CD14-positive monocyte (primary cell): ENCODE measurements at places on chromosomes 12 and 14. TPM values are rescaled to one million over a fixed set of nuclear protein-coding genes. Genes with fewer than 3 reads are reported as not detected.

Gene RILPL1
- polyA plus RNA-seq = not detected

Gene NPFF
- polyA plus RNA-seq = 0.29 and 0.79 TPM in 2 replicates

Gene C12orf60
- 0.11 TPM in 1 of 2 replicates, not detected in the other for polyA plus RNA-seq

Gene ERC1
- 14.3 TPM for polyA plus RNA-seq

Gene NUAK1
- polyA plus RNA-seq = not detected

Gene TDRD9
- 7.6 TPM for polyA plus RNA-seq

Gene KLRG1
- polyA plus RNA-seq = 3.4 TPM

GRCh38 chr12:11695321-11695720, 45.8 kb downstream of the ETV6 start:
- no peak for DNase-seq

DNA sequence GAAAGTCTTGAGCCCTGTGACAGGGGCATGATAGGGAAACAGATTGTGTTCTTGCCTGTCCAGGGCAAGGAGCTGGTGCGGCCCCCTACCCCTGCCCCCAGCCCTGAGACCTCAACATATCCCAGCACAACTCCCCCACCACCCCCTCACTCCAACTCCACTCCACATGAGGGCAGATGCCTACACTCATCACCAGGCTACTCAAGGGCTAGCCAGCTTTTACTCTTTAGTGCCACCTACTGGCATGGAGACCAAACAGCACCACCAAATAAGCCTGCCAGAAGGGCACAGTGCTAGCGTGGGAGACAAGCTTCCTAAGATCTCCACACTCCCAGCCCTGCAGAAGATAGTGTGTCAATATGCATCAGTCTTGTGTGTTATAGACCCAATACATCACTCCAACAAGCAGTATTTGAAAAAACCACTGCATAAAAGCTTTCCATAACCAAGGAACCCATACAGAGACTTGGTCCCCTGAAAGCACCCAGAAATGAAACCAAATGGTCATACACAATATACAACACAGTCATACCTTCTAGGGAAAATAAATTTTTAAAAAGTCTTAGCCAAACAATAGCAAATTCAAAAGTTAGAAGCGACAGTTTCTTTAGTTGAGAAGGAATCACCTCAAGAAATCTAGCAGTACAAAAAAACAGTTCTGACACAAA, 154.4 kb downstream of the KCNK10 start:
- DNase-seq = peak; percentile 65

GRCh38 chr12:11630046-11630706, 19.3 kb upstream of the ETV6 start:
- DNase-seq = no peak

GRCh38 chr12:67710582-67710981, 62.0 kb downstream of the DYRK2 start:
- peak; percentile 35 for DNase-seq

- DNase-seq = no peak
These were observed 91.7 kb upstream of the DIO3 start for GRCh38 chr14:101469382-101470247.

DNA sequence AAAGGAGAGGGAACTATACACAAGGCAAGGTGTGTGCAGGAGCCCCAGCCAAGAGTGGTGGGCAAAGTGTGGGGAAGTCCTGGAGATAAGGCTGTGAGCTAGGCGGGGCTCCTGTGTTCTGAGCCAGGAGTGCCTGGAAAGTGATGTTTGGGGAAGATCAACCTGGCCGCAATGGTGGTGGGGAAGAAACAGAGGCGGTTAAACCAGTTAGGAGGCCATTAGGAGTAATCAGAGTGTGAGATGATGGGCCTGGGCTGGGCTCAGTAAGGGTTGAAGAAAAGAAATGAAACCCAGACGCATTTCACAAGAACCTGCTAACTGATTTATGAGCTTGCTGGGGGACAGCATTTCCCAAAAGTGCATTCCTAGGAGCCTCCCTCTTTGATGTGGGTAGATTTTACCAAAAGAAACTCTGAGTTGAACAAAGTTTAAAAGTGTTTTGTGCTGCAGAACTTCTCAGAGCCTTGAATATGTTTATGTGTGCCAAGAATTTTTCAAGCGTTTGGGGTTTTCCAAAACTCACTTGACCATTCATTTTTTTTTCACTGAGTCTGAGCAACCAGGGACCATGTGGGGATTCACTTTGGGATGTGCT, 34.2 kb upstream of the LRP1-AS start:
- no peak for DNase-seq

- DNase-seq = no peak
These were observed 187.5 kb downstream of the MSRB3 start for GRCh38 chr12:65465766-65466547.

DNA sequence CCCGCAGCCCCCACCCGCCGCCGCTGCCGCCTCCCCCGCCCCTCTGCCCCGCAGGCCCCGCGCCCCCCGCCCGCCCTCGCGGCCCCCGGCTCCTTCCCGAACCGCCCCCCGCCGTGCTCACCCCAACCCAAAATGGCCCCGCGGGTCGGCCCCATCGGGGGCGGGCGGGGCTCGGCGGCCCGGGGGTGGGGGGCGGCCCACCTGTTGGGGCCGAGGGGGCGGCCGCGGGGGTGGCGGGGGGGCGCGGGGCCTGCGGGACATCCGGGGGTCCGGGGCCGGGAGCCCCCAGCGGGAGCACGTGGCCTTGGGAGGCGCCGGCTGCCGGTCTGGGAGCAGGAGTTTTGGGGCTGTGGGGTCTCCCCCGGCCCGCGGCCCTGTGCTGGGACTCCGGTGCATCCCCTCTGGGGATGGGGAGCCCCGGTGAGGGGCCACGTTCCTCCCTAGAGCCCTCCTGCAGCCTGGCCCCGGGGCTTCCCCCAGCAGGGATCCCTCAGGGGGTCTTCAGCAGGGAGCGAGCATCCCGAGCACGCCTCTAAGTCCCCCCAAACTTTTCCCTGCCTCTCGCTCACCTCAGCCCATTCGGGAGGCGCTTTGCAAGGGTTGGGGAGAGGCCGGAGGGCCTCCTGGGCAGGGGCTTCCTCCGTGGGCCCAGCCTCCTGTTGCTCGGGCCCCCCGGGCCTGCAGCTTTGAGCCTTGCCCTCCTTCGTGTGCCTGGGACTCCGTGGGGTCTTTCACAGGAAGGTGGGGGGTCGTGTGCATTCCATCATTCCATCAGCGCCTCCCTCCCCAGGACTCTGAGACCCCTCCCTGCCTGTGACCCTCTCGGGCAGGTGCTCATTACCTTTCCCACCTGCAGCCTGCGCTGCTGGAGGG, 710 bp downstream of the MTA1 start:
- no peak for DNase-seq

DNA sequence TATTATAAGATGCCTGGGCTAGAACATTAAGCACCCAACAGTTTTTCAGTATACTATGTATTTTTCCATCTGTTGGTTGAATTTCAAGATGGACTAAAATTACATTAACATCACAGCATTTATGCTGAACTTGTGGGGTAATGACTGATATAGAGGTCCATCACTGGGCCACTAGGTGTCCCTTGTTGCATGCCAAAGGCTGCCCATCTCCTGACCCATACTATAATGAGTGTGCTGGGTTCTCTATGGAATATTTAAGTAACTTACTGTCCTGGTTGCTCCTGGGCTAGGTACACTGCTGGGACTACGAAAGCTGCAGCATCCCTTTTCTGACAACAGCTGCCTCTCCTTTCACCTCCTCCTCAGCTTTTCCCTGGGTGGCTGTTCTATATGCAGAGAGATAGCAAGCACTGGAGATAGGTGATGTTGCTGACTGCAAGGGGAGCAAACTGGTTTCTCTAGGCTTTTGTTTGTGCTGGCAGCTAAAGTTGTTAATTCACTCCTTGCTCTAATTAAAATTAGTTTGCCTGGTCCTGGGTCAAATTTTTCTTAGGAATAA, 138.6 kb upstream of the TRHDE start:
- DNase-seq = no peak

- DNase-seq = peak; percentile 9
These were observed 29.3 kb downstream of the ZCRB1 start for GRCh38 chr12:42296503-42297109.

GRCh38 chr12:203462-204260, 10.3 kb downstream of the SLC6A12 start:
- DNase-seq = no peak

- no peak for DNase-seq
These were observed 26.9 kb downstream of the CLEC6A start for GRCh38 chr12:8482571-8483061.

- DNase-seq = no peak
These were observed 3.8 kb downstream of the EIF5 start for GRCh38 chr14:103337794-103338193.

GRCh38 chr12:76037130-76038103, 5.8 kb upstream of the PHLDA1 start:
- DNase-seq = peak; percentile 77

DNA sequence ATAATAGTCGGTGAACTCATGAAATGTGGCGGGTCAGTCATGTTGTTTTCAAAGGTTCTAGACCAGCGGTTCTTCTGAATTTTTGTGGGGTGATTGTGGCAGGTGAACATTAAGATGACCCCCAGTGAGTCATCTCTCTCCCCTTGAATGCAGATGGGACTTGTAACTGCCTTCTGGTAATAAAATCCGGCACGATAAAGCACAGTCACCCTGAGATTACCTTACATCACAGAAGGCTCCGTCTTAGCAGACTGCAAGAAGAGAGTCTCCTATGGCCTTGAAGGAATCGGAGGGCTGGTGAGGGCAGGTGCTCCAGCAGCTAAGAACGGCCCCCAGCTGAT, 189.6 kb downstream of the FOXN3 start:
- no peak for DNase-seq

DNA sequence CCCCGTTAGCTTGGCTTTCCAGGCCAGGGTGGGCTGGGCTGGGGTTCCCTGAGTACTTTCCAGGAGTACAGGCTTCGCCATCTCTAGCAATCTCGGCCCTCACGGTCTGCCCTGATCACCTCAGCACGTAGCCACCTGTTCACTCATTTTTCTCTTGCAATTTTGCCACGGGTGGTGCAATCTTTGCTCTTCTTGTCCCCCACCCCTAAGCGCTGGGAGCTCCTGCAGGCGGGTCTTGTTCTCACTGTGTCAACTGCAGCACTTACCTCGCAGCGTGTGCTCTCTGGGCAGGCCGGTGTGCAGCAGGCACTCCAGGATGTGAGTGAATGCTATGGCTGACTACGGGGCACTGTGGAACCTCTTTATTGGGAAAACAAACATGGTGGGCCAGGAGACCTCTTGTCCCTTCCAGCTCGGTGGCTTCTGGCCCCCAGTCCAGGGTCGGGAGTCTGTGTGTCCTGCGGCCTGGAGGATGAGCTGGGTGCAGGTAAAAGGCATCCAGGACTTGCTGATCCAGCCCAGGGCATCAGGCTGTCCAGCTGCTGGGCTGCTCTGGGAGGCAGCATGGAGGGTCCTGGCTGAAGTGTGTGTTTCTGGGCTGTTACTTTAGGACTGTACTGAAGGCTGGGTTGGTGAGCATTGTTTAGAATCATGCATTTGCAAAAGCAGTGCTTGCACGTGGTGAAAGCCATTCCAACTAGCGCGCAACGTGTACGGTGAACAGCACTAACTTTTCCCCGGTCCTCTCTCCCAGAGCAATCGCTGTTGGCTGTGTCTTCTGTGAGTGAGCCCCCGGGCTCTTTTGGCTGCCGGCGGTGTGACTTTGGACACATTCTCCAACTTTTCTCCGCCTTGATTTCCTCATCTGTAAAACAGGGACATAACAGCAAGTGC, 1.5 kb upstream of the ULK1 start:
- DNase-seq = no peak

DNA sequence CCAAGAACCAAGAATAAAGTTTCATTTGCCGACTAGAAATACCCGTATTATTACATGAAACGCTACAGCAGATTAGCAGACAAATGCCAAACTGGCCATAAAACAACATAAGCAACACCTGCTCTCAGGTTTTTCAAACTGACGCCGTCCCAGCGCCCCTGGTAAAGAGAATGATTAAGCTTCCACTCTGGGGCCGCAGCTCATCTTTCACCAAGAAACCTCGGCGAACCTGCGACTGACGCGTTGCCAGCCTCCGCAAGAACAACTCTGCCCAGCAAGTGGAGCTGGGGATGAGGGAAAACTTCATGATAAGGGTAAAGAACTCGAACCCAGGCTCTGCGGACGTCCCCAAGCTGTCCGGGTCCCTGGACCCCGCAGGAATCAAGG, 530 bp downstream of the ARL1 start:
- DNase-seq = peak; percentile 9

DNA sequence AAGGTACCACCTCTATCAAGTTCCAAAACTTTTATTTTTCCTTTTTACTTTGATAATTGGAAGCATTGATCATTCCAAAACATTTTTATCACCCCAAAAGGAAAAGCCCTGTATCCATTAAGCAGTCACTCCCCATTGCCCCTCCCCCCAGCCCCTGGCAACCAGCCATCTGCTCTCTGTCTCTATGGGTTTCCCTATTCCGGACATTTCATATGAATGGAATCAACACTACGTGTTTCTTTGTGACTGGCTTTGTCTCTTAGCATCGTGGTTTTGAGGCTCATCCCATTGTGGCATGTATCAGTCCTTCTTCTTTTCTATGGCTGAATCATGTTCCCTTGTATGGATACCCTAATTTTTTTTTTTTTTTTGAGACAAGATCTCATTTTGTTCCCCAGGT, 18.0 kb upstream of the PHETA1 start:
- no peak for DNase-seq

- DNase-seq = no peak
These were observed 75.7 kb downstream of the PITPNM2 start for GRCh38 chr12:123075087-123075645.

- peak; percentile 76 for DNase-seq
These were observed 89.8 kb downstream of the CHST11 start for GRCh38 chr12:104546575-104546974.

DNA sequence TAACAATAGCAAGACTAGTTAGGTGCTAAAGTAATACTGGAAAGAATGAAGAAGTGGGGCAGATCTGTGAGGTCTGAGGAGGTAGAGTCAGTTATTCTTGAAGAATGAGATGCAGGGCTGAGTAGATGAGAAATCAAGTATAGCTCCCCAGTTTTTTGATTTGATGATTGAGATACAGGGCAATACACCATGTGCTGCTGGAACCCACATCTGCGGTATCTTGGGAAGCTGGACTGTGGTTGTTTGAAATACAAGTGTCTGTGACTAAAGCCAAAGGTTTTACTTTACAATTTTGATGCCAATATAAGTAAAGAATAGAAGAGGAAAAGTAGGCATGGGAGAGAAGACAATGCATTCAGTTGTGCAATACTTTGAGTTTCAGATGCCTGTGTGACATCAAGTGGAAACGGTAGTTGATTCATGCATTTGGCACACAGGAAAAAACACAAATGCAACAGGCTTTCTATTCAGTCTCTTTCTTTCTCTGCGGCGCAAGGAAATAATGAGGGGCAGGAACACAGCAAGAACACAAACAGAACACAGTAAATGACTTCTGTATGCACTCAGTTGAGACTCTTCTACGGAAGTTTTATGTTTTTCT, 190.2 kb upstream of the SLC38A2 start:
- peak; percentile 50 for DNase-seq

GRCh38 chr14:77260631-77261030, 10.4 kb downstream of the NGB start:
- DNase-seq = no peak
